ENCODE measurements at places on chromosomes 2 and 18.

GRCh38 chr2:3470166-3470651 lies 49.1 kb downstream of the ADI1 start:
- no peak for DNase-seq

DNA sequence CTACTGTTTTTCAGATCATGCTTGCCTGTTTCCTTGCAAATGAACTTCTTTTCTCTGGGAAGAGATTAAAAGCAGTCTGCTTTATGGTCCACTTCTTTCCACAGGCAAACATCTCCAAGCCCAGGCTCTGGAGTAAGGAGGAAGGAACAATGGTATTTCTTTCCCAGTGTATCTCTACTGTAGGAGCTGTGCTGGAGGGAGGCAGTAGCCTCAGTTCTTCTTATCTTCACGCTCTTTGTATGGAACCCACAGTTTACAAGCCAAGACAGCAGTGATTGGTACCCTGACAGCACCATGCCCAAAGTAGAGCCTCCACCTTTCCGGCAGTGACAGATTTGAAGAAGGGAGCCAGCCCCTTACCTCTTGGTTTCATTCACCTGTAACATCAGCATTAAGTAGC lies 35.2 kb downstream of the SPOPL start:
- no peak for DNase-seq

GRCh38 chr18:7414459-7414858 lies 152.7 kb upstream of the PTPRM start:
- no peak for DNase-seq

DNA sequence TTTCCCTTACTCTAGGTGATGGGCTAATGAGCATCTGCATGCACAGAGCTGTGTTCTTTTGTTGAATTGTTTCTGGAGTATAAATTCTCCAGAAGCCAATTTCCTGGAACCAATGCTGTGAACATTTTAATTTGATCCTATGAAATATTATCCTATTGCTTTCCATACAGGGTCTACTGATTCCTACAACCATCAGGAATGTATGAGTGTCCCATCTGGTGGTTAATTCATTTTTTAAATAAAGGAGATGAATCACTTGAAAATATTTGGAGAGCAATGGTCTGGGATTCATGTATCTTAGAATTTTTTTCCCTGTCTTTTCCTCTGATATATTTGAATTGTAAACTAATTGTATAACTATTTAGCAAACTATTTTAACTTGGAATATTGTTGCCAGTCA lies 14.0 kb downstream of the KIF5C start:
- DNase-seq: no peak

- no peak for DNase-seq
Observed at GRCh38 chr18:23934252-23934651, 80.3 kb upstream of the TTC39C start.

- DNase-seq: peak; percentile 22
Observed at GRCh38 chr2:27249891-27250651, 12.8 kb downstream of the SLC30A3 start.

- DNase-seq: no peak
Observed at GRCh38 chr2:75605770-75606529, 40.6 kb upstream of the MRPL19 start.

- DNase-seq: no peak
Observed at GRCh38 chr2:102698369-102699111, 63.3 kb upstream of the TMEM182 start.

All from activated T-helper 1 cell treated with Interleukin-2 at 50 U/mL for 16 hours (primary cell).